Brain (organoid and tissue), 16 donors: ENCODE measurements at places on chromosomes 16 and 17. TPM values are rescaled to one million over a fixed set of nuclear protein-coding genes. Genes with fewer than 3 reads are reported as not detected.

The MARCHF10 gene
- polyA plus RNA-seq = 5.6 TPM

The MATCAP1 gene
- polyA plus RNA-seq = 26.6 TPM

The PPL gene
- 43.5 TPM for polyA plus RNA-seq

DNA sequence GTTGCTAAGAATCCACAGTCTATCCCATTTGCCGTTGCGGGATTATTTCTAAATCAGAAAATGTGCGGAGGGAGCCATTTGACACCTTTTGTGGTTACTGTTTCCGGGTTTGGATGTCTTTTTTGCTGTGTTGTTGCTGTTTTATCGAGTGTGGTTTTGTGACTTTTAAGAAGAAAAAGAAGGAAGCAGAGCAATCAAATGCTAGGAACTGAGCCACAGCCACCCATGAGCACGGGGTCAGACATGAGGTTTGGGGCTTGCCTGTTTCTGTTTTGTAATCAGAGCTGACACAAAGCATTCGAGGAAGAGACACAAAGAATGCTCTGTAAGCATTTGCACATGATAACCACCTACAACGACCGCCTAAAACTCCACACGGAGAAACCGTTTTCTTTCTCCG is 53.1 kb upstream of the CHMP6 start:
- peak; percentile 16 for DNase-seq

- DNase-seq = peak; percentile 38
These were observed at the start of gene LLGL2 for GRCh38 chr17:75524970-75525805. Gene LLGL2, plus strand, starts transcription at chr17:75525697. Its CDS starts 17,730 bp downstream, at chr17:75543427.

GRCh38 chr16:66705790-66706505 is 9.4 kb upstream of the CMTM4 start:
- DNase-seq = no peak

DNA sequence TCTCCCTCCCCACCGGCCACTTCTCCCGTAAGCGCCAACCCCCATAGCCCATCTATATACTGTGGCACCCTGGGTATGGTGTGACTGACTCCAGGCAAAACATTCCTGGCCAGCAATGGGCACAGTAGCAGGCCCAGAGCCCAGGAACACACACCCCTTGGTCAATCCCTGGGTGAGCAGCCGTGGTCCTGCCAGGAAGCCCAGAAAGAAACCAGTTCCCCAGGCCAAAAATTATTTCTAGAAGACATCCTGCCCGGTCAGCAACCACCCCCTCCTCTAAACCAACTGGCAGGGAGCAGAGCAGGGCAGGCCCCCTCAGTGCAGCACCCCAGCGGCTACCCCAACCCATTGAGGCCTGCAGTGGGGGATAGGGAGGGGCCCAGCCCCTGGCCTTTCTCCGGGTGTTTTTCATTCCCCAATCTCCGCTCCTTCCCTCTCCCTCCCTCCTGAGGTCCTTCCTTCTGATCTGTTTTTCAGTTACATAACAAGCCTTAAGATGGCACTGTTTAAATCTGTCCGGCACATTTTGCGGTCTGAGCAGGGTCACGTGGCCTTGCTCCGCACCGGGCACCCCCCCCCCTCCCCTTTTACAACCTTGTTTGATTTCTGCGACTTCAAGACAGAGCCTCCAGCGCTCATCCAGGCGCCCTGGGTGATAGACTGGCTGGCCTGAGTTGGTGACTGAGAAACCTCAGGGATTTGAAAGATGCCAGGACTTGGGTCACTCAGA is 2.0 kb downstream of the NPTX1 start:
- peak; percentile 80 for DNase-seq

GRCh38 chr16:49060728-49061127 is 220.9 kb downstream of the CBLN1 start:
- peak; percentile 22 for DNase-seq

GRCh38 chr17:4553669-4554068 is 1.5 kb downstream of the MYBBP1A start:
- DNase-seq = no peak

DNA sequence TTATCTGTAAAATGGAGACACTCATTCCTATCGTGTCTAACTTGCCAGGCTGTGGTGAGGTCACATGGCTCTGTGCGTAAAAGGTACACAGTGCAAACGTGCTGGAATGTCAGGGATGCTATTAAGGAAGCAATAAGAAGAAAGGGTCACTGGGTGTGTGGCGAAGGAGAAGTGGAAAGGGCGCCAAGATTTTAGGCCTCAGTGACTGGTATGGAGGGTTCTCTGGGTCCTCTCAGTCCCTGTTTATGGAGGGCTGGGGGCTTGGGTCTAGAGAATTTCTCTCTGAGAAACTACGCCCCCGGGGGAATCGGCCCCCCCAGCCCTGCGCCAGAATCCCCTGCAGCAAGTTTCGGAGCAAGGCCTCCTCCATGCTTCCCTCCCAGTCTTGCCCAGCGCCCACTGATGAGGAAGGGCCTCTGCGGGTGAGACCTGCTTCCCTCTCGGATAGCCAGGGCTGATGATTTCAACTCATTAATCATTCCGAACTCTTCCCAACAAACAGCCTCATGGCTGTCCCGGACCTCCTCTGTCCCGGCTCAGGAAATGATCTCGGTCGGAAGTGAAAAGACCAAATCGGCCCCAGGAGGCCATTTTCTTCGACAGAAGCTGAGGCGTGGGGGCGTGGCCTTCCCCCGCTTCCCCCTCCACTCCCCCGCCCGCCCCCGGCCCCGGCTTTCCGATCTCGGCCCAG is 1.2 kb upstream of the HEXIM1 start:
- DNase-seq = no peak

The CACNG5 gene
- polyA plus RNA-seq = 2.2 TPM

The SEZ6 gene
- 64.1 TPM for polyA plus RNA-seq

DNA sequence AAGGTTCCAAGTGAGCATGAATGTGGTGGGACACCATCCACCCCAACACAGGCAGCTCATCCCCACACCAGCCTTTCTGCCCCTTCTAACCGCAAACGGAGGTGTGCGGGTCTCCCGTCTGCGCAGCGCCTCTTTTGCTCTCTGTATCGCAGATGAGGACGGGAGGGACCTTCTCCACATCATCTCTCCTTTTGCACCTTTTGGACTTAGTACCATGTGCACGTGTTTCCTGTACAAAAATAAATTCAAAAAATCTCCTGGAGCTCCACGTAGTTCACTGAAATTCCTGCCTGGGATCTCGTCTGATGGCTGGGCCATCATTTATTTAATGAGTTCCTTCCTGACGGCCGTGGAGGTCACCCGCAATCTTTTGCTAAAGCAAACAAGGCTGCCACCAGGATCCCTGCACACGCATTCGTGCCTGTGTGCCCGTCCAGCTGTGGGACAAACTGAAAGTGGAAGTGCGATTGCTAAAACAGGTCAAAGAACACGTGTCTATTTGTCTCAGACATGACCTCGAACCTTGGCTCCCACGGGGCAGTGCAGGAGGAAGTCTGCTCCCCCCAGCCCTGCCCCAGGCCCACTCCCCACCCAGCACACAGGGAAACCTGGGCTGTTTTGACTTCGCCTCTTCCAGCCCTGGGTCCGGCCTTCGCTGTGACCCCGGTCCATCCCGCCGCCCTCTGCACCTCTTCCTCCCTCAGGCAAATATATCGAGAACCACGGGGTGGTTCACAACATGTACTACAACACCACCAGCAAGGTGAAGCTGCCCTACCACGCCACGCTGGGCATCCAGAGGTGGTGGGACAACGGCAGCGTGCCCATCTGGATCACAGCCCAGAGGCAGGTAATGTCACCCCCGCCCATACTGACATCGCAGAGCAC is 2.3 kb downstream of the ENPP7 start:
- no peak for DNase-seq

- peak; percentile 86 for DNase-seq
These were observed 394.5 kb upstream of the SOX9 start for GRCh38 chr17:71726341-71726740.

DNA sequence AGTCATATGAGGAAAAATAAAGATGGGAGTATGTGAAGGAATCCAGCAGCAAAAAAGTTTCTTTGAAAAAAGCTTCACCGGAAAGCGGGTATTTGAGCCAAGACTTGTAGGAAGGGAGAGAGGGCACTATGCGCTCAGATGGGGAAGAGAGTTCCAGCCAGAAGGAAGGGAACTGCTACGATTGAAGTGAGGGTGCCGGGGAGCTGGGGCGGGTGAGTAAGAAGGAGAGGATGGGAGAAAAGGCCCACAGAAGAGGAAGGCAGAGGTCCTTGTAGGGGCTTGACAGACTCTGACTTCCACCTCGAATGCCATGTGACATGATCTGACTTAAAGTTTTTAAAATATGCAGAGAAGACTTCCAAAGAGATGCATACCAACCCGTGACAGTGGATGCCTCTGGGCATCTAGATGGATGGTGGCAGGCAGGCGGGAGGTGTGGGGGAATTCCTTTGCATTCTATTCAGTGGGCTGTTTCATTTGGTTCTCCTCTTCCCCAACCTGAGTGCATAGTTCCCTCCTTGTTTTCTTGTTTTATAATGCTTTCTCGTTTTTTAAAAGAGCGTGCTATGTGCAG is 44.9 kb downstream of the CDRT4 start:
- DNase-seq = no peak

GRCh38 chr17:69732272-69732918 is 317.9 kb downstream of the MAP2K6 start:
- DNase-seq = no peak

The CCL1 gene
- polyA plus RNA-seq = not detected

The RASD1 gene
- polyA plus RNA-seq = 79.5 TPM

DNA sequence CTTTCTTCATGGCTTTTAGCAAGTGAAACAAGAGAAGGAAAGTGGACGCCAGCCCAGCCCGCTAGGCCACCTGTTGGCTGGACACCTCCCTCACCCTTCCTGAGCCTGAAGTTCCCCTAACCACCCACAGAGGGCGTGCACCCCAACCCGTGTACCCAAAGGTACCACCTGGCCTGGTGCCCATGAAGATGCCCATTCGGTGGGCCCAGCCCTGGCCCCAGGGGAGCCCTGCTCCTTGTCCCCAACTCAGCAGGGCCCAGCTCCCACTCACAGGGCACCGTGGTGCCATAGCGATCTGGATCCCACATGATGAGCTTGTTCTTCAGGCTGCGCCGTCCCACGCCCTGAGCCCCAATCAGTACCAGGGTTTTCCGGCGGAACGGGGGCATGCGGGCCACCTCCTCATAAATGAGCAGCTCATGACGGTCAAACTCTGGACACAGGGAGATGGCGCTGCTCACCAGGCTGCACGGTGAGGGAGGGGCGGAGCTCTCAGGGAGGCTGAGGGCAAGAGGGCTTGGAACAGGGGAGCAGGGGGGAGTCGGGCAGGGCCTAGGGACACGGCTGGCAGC is 26.8 kb downstream of the MPP2 start:
- peak; percentile 34 for DNase-seq

The SSTR5 gene
- polyA plus RNA-seq = not detected

DNA sequence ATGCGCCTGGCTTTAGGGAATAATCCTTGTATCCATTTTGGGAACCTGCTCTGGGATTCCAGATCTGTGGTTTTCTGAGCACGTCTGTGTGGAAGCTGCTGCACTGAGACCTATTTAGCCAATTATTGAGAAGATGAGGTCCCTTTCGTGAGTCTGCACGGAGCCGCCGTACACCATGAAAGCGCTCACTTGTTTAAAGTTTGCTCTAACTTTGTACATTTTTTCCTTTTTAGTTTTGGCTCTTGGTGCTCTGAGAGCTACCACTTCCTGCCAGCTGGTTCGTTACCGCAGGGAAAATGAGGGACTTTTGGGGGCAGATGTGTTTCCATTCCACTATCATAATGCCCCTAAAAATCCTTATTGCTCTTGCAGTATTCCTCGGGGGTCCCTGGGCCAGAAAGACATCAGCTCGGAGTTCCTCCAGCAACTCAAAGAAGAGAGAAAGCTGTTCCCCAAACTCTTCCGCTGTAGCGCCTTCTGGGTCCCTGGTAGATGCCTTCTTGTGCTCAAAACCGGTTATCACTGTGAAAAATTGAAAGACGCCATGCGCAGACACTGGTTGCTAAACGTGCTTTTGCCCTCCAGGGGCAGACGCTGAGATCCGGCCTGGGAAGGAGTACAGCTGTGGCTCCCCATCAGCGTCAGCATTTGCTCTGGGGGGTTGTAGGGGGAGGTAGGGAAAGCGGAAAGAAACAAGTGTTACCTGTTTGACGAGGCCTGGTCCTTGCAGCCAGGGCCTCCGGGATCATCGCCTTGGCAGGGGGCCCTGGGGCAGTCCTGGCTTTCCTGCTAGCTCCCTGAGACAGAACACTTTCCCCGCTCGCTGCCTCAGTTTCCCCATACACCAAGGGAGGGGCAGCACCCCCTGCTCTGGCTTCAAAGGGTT is 238.1 kb downstream of the MRTFB start:
- no peak for DNase-seq

DNA sequence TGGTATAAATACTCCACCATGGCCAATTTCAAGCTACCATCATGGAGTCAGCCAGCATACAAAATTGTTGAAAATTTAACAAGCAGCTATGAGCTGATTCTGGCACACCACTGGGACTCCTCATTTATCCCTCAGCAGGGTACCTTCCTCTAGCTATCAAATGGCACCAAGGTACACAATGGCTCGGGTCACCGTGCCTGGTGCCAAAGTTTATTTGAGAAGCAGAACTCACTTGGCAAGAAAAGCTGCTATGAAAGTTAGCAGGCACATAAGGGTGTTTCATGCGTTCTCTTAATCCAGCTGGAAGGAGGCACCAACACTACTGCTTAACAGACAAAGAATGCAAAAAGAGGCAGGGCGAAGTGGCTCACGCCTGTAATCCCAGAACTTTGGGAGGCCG is 51.6 kb downstream of the IKZF3 start:
- DNase-seq = no peak

DNA sequence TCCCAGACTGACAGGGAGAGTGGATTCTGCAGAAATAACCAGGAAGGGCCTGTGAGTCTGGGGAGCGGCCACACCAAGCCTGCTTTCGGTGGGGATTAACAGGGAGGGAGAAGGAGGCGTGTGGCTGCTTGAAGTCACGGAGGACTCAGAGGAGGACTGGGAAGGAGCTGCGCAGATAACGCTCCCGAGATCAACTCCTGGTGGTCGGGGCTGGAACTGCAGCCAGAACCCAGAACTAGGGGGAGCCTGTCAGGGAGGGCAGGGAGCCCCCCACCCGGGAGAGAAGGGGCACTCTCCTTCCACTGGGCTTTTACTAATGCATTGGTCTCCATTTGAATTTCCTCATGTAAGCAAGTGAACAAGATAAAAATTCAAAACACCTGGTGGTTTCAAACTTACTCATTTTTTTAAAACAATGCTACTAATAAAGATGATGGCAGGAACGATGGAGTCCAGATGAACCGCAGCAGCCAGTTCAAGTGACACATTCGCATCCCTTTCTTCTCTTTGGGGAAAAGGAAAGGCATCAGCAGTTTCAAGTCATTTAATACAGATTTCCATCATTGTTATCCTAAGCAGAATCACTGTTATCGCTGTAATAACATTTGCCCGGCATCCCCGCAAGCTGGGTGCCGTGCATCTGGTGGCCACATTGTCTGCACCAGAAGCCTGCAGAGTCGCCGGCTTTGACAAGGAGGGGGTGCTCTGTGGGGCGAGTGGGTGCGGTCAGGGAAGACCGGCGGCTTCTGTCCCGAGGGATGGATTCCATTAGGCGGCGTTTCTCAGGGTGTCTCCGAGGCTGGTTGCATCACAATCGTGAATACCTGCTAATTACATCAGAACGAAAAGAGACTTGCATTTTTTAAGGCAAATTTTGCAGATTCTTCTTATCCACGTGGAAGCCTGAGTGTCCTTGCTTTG is 183.0 kb downstream of the FOXL1 start:
- peak; percentile 79 for DNase-seq
